Retina (tissue), 1 donor: ENCODE measurements at places on chromosomes 4 and X.
A peak's percentile ranks its signal among the peaks of the same experiment; 100 is the strongest.

DNA sequence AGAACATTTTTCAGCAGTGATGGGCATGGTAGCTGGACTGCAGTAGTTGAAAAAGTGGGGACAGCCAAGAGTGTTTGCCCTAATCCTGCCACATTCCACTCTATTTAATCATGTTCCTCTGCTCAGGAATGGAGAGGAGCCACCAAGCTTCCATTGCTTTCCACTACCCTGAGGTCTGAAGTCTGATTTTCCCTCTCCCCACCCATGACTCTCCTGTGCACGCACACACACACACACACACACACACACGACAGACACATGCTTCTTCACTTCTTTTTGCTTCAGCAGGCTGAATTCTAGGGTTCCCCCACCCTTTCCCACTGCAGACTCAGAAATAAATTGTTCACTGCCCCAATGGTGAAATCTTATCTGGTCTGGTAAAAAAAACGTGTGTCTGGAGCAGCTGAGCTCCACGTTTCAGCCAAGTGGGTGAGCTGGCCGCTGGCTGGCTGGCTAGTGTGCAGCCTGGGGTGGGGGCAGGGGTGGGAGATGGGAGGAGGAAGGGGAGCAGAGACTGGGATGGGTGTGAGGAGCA lies 142.7 kb upstream of the NALF2 start:
- DNase-seq = no peak

- no peak for DNase-seq
Measured at GRCh38 chrX:149513825-149514428, 8.8 kb upstream of the IDS start.

GRCh38 chr4:122777846-122778673 lies 45.6 kb downstream of the BBS12 start:
- peak; percentile 36 for DNase-seq

- no peak for DNase-seq
Measured at GRCh38 chr4:185912779-185913178, 100.8 kb upstream of the SORBS2 start.

DNA sequence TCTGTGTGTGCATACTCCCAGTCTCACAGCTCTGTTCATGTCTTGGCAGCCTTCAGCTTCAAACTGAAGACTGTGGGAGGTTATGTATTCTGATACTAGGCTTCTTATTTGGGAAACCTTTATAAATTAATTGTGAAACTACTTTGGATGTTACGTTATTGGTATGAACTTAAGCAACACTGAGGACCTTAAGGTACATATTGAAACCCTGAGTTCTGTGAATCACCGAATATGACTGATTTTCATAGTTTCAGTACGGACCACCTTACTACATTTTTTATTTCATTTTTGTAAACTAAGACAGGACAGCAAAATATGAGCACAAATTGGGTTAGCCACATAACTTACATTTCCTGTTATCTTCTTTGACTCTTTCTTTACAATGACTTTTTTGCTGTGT lies 498.4 kb downstream of the PDGFC start:
- DNase-seq = no peak

GRCh38 chr4:151437505-151437904 lies 28.5 kb downstream of the FHIP1A start:
- no peak for DNase-seq
